ENCODE measurements at places on chromosomes 5 and 9. TPM values are rescaled to one million over a fixed set of nuclear protein-coding genes. Genes with fewer than 3 reads are reported as not detected.

Gene CDX1
- not detected for total RNA-seq

Gene CDKN2B-AS1
- 0.53 TPM for total RNA-seq

Gene ADAMTS6
- 28.2 TPM for total RNA-seq

Gene RNF180
- total RNA-seq: under 0.01 TPM

Gene CDC37L1
- 19.5 TPM for total RNA-seq

Gene ARHGEF39
- total RNA-seq: 4.1 TPM

Gene PTGER4
- total RNA-seq: 25.5 TPM

Gene NEURL1B
- total RNA-seq: 5.3 TPM

Gene TICAM2
- 9.5 TPM for total RNA-seq

Gene ACSL6
- total RNA-seq: under 0.01 TPM

Gene JAKMIP2
- total RNA-seq: 5.2 TPM

Gene TMEM267
- 19.6 TPM for total RNA-seq

Gene LHX6
- total RNA-seq: not detected

Gene TAF11L10
- not detected for total RNA-seq

Gene PAEP
- total RNA-seq: not detected

Gene PCSK5
- 1.2 TPM for total RNA-seq

Gene MEGF10
- not detected for total RNA-seq

Gene NMUR2
- total RNA-seq: not detected

Data from myometrial cell (primary cell).